ENCODE measurements at places on chromosomes 6 and 20. TPM values are rescaled to one million over a fixed set of nuclear protein-coding genes. Genes with fewer than 3 reads are reported as not detected.
A peak's percentile ranks its signal among the peaks of the same experiment; 100 is the strongest.

DNA sequence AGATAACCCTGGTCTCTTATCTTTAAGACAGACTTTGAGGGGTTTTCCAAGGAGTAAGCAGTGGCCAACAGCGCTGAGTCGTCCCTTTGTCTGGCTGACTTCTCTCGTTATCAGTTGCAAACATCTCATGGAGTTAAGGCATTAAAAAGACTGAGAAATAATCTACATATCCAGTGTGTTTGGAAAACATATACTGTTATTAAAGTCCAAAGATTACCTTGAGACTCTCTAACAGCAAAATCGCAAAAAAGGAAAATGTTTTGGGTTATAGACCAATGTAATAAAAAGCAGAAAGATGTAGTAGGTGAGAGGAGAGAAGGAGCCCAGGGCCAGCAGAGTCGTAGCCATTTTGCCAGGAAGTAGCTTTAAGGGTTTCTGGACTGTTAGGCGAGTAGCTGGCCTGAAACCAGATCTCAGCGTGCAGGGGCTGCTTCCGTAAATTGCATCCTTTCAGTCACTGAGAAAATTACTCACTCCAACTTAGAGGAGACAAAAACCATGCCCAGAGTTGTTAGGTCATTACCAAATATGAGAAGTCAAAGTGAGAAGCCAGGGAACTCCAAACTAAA lies 24.6 kb downstream of the MYLK4 start:
- DNase-seq: peak; percentile 32
- no peak overlapping the region for H3K27ac ChIP-seq
- no peaks in the 10 kb centered on the region for H3K4me1 ChIP-seq
- no peaks in the 10 kb centered on the region for H3K36me3 ChIP-seq
- no peaks in the 10 kb centered on the region for H3K27me3 ChIP-seq
- no peak overlapping the region for H3K4me3 ChIP-seq

- DNase-seq: no peak
- H3K27ac ChIP-seq: no peak overlapping the region
- no peaks in the 10 kb centered on the region for H3K36me3 ChIP-seq
- no peak overlapping the region for H3K4me3 ChIP-seq
- H3K27me3 ChIP-seq: no peaks in the 10 kb centered on the region
These were observed 32.9 kb upstream of the ERVFRD-1 start for GRCh38 chr6:11144393-11144851.

GRCh38 chr6:125732398-125732797 lies 17.0 kb upstream of the HEY2 start:
- H3K27ac ChIP-seq: no peak overlapping the region
- H3K27me3 ChIP-seq: no peaks in the 10 kb centered on the region
- H3K4me1 ChIP-seq: no peaks in the 10 kb centered on the region
- H3K4me3 ChIP-seq: no peak overlapping the region
- DNase-seq: no peak

GRCh38 chr6:4355241-4355640 lies 219.9 kb upstream of the ECI2 start:
- no peaks in the 10 kb centered on the region for H3K4me1 ChIP-seq
- no peak for DNase-seq
- no peak overlapping the region for H3K4me3 ChIP-seq
- H3K36me3 ChIP-seq: no peaks in the 10 kb centered on the region
- no peak overlapping the region for H3K27ac ChIP-seq

- no peaks in the 10 kb centered on the region for H3K27me3 ChIP-seq
- H3K4me1 ChIP-seq: no peaks in the 10 kb centered on the region
- DNase-seq: no peak
These were observed 1287.2 kb upstream of the CITED2 start for GRCh38 chr6:140661691-140662090.

GRCh38 chr6:24451581-24452388 lies 37.6 kb downstream of the GPLD1 start:
- no peaks in the 10 kb centered on the region for H3K4me1 ChIP-seq
- H3K27ac ChIP-seq: peak overlapping the region; percentile 46
- no peaks in the 10 kb centered on the region for H3K36me3 ChIP-seq
- DNase-seq: peak; percentile 79
- H3K4me3 ChIP-seq: no peak overlapping the region
- H3K27me3 ChIP-seq: no peaks in the 10 kb centered on the region

GRCh38 chr6:34745277-34746103 lies 11.8 kb upstream of the SNRPC start:
- H3K27me3 ChIP-seq: no peaks in the 10 kb centered on the region
- H3K4me1 ChIP-seq: no peaks in the 10 kb centered on the region
- no peak for DNase-seq
- H3K36me3 ChIP-seq: no peaks in the 10 kb centered on the region
- no peak overlapping the region for H3K4me3 ChIP-seq

DNA sequence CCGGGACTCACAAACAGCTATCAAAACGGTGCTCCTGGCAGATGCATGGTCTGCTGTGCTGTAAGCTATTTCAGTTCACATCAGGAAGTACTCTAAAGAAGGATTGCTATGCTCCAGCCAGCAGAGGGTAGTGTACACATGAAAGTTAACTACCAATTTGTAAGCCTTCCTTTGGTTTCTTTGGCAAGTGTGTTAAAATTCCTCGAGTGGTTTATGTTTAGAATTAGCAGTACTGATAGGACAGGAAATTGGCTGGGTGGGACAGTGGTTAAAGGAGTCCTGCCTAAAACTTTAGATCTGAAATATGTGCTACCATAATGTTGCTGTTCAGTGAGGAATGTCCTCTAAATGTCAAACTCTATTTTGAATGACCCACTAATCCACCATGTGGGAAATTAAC lies 47.4 kb downstream of the TRMT11 start:
- no peak overlapping the region for H3K27ac ChIP-seq
- H3K27me3 ChIP-seq: no peaks in the 10 kb centered on the region
- peaks cover 8% of the 10 kb centered on the region for H3K4me1 ChIP-seq
- H3K36me3 ChIP-seq: no peaks in the 10 kb centered on the region

- H3K4me1 ChIP-seq: no peaks in the 10 kb centered on the region
- no peaks in the 10 kb centered on the region for H3K36me3 ChIP-seq
- no peak overlapping the region for H3K27ac ChIP-seq
- H3K4me3 ChIP-seq: no peak overlapping the region
- DNase-seq: no peak
These were observed 995.8 kb upstream of the FLRT3 start for GRCh38 chr20:15333170-15333569.

- no peaks in the 10 kb centered on the region for H3K4me1 ChIP-seq
- H3K4me3 ChIP-seq: no peak overlapping the region
- no peak for DNase-seq
- no peaks in the 10 kb centered on the region for H3K27me3 ChIP-seq
These were observed 11.7 kb upstream of the SCUBE3 start for GRCh38 chr6:35202066-35202546.

DNA sequence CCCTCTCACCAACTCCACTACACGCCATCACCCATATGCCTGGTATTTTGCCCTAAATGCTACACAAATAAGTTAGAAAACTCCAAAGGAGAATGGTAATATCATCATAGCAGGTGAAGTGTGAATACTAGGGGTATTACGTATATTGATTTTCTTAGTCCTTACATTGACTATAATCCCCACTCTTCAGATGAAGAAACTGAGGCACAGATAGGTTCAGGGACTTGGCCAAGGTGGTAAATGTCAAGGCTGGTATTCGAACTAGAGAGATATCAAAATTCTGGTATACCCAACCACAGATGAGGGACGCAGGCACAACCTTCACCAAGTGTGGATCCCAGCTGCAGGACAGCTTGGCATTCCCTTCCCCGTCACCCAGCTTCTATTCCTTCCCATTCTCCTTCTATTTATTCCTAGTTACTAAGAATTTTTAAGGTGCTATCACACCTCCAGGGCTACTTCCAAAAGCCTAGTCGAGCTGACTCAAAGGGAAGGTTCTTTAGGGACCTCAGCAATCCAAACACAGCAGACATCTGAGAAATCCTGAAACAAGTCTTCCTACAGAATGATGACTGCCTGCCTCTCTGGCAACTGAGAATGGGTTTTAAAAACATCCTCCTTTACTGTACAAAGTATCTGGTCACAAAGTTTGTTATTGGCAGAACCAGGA lies 32.6 kb downstream of the ATXN1 start:
- H3K27me3 ChIP-seq: no peaks in the 10 kb centered on the region
- DNase-seq: no peak
- no peak overlapping the region for H3K4me3 ChIP-seq
- H3K27ac ChIP-seq: peak overlapping the region; percentile 60

GRCh38 chr6:169589293-169589692 lies 112.5 kb downstream of the WDR27 start:
- no peak overlapping the region for H3K4me3 ChIP-seq
- H3K27ac ChIP-seq: peak overlapping the region; percentile 11
- H3K36me3 ChIP-seq: no peaks in the 10 kb centered on the region

- H3K4me1 ChIP-seq: peaks cover 14% of the 10 kb centered on the region
- DNase-seq: no peak
- H3K27ac ChIP-seq: peak overlapping the region; percentile 0
- H3K4me3 ChIP-seq: no peak overlapping the region
- H3K27me3 ChIP-seq: no peaks in the 10 kb centered on the region
- no peaks in the 10 kb centered on the region for H3K36me3 ChIP-seq
These were observed 18.0 kb downstream of the NUDT3 start for GRCh38 chr6:34374508-34374907.

DNA sequence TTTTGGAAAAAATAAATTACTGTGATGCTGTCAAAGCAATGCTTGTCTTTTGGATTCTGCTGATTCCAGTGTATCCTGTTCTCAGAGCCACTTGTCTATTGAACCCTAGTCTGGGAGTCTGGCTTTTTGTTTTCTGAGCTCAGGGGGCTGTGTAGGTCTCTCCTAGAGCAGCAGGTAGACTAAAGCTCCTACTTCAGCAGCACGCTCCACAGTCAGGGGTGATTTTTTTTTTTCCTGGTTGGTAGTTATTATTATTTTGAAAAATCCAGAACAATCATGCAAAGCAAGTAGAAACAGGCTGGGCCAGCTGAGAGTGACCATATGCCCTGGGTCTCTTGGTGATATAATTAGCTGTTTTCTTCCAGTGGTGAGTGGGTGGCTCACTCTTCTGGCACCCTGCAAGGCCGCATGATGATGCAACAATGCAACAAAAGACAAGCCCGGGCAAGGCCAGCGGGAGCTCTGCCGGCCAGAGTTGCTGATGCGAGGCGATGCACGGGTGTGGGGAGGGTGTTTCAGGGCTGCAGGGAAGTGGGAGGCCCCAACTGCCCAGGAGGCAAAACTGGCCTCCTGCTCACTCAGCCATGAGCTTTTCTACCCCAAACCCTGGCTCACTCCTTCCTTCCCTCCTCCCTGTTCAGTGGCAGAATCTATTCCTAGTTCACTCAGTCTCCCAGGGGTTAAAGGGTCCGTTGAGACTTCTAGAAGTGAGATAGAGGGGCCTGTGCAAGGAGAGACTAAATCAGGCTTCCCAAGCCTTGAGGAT lies 11.5 kb upstream of the CDKN1A start:
- H3K4me1 ChIP-seq: peaks cover 9% of the 10 kb centered on the region
- no peak overlapping the region for H3K27ac ChIP-seq
- no peaks in the 10 kb centered on the region for H3K36me3 ChIP-seq

- no peak overlapping the region for H3K27ac ChIP-seq
- no peak overlapping the region for H3K4me3 ChIP-seq
These were observed 157.4 kb downstream of the EYA2 start for GRCh38 chr20:47051936-47052526.

- DNase-seq: no peak
- no peaks in the 10 kb centered on the region for H3K36me3 ChIP-seq
- H3K4me3 ChIP-seq: peak overlapping the region; percentile 86
- H3K27ac ChIP-seq: no peak overlapping the region
- peaks cover 32% of the 10 kb centered on the region for H3K4me1 ChIP-seq
These were observed 593 bp downstream of the DNMT3B start for GRCh38 chr20:32762754-32763201.

DNA sequence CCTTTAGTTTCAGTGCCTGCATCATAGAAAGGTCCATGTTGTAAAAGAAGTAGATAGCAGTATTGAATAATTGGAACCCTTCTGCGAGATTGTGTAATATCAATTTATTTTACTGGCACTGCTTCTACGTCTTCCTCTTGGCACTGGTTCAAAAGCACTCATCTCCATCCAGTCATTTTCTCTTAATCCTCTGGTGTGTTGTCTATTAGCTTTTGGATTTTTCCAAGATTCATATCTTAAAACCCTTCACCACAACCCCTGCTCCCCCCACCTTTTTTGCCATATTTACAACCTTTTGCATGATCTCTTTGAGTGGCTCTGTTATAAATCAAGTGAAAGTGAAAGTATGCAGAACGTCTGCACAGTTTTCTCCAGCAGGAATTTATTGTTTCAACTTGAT lies 76.6 kb upstream of the HSF2 start:
- no peak for DNase-seq
- H3K27ac ChIP-seq: no peak overlapping the region

- H3K4me1 ChIP-seq: no peaks in the 10 kb centered on the region
- no peak for DNase-seq
- no peaks in the 10 kb centered on the region for H3K36me3 ChIP-seq
- H3K27me3 ChIP-seq: no peaks in the 10 kb centered on the region
These were observed 6.9 kb downstream of the TCF15 start for GRCh38 chr20:603116-603640.

DNA sequence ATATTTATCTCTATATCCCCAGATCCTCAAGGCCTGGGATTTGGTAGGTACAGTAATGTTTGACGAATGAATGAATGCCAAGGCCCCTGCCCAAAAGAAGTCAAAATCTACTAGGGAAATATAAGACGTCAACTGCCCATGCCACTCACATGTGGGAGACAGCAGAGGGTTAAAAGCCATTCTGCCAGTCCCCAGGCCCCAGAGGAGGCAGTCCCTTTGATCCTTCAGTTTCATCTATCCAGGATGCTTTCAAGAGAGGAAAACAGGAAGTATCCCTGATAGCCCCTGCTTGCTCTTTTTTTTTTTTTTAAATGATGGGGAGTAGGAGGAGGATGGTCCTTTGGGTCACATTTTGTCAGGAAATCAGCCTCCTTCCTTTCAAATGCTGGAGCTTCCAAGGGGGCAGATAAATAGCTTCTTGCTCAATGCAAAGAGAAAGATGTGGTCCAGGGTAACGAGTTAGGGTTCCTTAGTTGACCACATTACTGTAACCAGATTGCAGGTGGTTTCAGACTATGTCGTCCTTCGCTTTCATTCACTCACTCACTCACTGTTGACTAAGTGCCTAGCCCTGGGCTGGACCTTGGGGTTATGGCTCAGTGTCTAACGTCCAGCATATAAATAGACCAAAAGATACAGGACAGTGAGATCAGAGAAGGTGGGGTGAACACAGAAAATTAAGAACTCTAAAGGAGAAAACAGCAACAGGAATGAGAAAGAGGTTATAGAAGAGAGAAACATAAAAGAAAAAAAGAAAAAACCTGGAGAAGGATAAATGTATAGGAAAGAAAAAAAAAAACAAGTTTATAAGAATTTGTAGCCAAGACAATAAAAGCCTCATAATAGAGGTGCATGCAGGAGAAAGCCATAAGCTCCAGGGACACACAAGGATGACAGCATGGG lies 64.6 kb upstream of the PIM1 start:
- peaks cover 27% of the 10 kb centered on the region for H3K4me1 ChIP-seq
- H3K27ac ChIP-seq: no peak overlapping the region
- no peak overlapping the region for H3K4me3 ChIP-seq
- no peaks in the 10 kb centered on the region for H3K27me3 ChIP-seq
- H3K36me3 ChIP-seq: no peaks in the 10 kb centered on the region
- no peak for DNase-seq

EFCAB8 gene
- 1.7 TPM for total RNA-seq

CST5 gene
- 1.1 TPM for total RNA-seq

C20orf141 gene
- total RNA-seq: not detected

TTLL9 gene
- total RNA-seq: 7.3 TPM

PRR18 gene
- total RNA-seq: not detected

Data from upper lobe of left lung (tissue), 6 donors.